ENCODE measurements at places on chromosomes 13 and 19. TPM values are rescaled to one million over a fixed set of nuclear protein-coding genes. Genes with fewer than 3 reads are reported as not detected.

The ZNF99 gene
- total RNA-seq = not detected

The ARHGEF1 gene
- 60.2 TPM for total RNA-seq

DNA sequence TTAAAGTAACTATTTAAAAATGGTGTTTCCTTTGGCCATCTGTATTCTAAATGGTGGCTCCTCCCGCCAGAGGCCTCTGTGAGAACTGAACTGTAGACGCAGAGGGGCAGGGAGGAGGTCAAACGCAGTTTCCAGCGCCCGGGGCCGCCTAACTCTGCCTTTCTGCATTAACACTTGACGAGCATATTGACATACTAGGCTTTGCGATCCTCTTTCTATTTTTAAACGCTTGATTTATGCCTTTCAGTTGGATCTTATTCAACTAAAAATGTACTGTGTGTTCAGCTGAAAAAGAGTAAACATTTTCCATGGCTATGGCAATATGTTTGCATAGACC, 74.7 kb downstream of the SPACA7 start:
- H3K36me3 ChIP-seq = no peaks in the 10 kb centered on the region
- H3K4me3 ChIP-seq = no peak overlapping the region
- H3K27me3 ChIP-seq = no peaks in the 10 kb centered on the region
- H3K27ac ChIP-seq = no peak overlapping the region
- H3K4me1 ChIP-seq = peaks cover 19% of the 10 kb centered on the region

GRCh38 chr19:38278751-38279150, 14.4 kb downstream of the SPINT2 start:
- no peaks in the 10 kb centered on the region for H3K27me3 ChIP-seq
- H3K27ac ChIP-seq = no peak overlapping the region
- H3K36me3 ChIP-seq = peaks cover 4% of the 10 kb centered on the region
- DNase-seq = no peak
- H3K4me3 ChIP-seq = no peak overlapping the region

DNA sequence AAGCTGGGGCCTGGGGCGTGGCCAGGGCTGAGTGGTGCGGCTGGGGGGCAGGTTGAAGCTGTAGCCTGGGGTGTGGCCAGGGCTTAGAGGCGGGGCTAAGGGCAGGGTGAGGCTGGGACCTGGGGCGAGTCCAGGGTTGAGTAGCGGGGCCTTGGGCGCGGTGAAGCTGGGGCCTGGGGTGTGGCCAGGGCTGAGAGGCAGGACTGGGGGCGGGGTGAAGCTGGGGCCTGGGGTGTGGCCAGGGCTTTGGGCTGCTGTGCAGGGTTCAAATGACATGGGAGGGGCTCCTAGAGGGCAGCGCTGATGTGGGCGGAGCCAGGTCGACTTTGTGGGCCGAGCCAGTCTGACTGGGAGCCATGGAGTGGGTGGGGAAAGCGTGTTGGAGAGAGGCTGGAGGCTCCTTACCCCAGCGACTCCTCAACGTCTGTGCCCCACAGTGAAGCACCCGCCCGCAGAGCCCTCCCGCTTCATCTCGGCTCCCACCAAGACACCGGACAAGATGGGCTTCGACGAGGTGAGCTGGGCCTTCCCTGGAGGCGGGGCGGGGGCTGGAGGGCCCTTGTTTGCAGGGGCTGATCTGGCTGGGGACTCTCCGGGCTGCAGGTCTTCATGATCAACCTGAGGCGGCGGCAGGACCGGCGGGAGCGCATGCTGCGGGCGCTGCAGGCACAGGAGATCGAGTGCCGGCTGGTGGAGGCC, 21.5 kb downstream of the COLGALT1 start:
- no peak overlapping the region for H3K27ac ChIP-seq
- H3K4me3 ChIP-seq = no peak overlapping the region
- H3K4me1 ChIP-seq = no peaks in the 10 kb centered on the region
- peaks cover 5% of the 10 kb centered on the region for H3K36me3 ChIP-seq
- no peaks in the 10 kb centered on the region for H3K27me3 ChIP-seq

The CDC34 gene
- total RNA-seq = 129 TPM

The CCDC194 gene
- 1.3 TPM for total RNA-seq

The LILRA1 gene
- not detected for total RNA-seq

DNA sequence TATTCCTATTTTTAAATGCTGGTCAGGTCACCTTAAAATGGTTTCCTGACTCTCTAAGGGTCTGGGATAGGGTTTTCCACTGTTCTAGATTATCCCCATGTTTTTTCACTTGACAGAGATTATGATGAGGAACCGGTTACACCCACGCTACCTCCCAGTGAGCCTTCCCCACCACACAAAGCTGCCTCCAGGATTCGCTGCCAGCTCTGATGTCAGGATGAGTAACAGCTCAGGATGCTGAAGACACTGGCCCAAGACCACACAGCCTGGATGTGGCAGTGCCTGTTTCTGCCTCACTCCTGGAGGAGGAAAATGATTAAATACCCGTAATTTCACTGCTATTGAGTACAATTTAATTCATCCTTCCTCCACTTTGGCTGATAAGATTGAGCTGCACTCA, 22.9 kb downstream of the ZNF114 start:
- H3K27me3 ChIP-seq = no peaks in the 10 kb centered on the region
- H3K4me3 ChIP-seq = no peak overlapping the region
- peaks cover 12% of the 10 kb centered on the region for H3K4me1 ChIP-seq

DNA sequence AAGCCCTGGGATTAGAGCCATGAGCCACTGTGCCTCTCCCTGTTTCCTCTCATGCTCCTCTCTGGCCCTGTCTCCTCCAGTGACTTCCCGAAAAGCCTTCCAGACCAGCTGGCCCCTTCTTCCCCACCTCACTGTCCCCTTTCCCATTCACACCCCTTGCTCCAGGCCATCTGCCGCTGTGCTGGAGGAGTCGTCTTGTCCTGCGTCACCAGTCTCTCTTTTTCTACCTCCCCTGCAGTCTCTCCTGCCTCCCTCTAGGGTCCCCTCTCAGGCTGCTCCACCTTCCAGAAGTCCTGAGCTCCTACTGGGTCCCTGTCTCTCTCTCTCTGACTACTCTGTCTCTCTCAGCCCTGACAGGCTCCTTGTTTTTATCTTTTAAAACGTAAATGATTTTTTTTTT, 5.3 kb upstream of the FFAR1 start:
- no peak for DNase-seq
- no peak overlapping the region for H3K27ac ChIP-seq
- no peaks in the 10 kb centered on the region for H3K27me3 ChIP-seq
- no peaks in the 10 kb centered on the region for H3K4me1 ChIP-seq
- H3K36me3 ChIP-seq = no peaks in the 10 kb centered on the region
- no peak overlapping the region for H3K4me3 ChIP-seq

DNA sequence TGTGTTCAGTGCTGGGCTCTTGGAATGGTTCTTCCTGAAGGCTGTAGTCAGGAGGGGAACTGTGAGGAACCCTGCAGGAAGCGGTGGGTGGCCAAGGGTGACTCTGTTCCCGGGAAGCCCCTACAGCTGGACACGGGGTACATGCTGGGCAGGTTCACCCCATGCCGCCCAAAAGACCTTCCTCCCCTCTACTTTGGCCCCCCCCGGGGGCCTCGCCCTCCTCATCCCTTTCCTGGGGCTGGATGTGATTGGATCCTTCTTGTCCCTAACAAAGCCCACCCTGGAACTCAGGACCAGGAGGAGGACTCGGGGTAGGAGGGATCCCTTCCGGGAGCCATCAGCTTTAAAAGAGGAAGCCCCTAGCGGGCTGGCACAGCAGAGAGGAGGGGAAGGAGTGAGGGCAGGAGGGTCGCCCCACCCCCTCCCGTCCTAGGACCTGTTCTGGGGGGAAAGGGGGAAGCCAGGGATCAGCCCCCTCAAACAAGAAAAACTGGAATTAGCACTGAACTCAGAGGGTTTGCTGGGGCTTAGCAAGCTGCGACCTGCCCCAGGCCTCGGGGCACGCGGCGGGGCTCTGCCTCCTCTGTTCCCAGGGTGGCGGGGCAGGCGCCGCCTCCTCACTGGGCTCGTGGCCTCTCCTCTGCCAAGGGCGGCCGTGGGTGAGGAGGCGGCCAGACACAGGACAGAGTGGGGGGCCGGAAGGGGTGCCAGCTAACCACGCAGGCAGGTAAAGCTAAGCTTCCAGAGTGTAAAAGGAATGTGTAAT, 4.0 kb downstream of the CEBPA start:
- peak overlapping the region; percentile 45 for H3K27ac ChIP-seq
- peaks cover 3% of the 10 kb centered on the region for H3K36me3 ChIP-seq
- peak; percentile 67 for DNase-seq
- no peak overlapping the region for H3K4me3 ChIP-seq

DNA sequence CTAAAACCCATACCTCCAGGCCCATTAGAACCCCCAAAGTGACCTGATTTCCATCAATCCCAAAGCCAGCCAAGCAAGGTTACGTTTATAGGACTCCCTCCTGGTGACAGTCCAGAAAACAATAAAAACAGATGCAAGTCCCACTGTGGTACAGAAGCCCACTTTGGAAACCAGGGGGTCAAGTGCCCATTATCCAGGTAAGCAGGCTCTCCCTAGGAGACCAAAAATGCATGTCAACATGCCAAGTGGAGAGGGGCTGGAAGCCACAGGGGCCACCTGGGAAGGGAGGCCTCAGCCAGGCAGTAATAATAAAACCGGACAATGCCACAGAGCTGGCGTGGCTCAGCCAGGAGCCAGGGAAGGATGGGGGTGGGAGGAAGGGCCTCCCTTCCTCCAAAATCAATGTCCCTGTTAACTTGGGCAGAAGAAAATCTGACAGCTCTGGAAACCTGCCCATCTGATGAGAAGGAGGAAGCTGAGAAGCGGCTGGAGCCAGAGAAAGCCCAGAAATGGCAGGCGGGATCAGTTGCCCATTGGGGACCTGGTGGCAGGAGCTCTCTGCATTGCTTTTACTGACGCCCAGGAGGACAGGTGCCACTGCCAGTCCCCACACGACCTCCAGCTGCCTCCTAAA, 160.4 kb downstream of the ZIC5 start:
- 0 out of 2 replicates have a peak, but pooled peaks cover 4% of the 10 kb centered on the region for H3K4me1 ChIP-seq
- H3K4me3 ChIP-seq = no peak overlapping the region
- DNase-seq = no peak

GRCh38 chr19:17751103-17751911, at the start of gene FCHO1:
Gene FCHO1, plus strand, starts transcription at chr19:17751477. Its CDS starts 3,688 bp downstream, at chr19:17755165.
- H3K36me3 ChIP-seq = no peaks in the 10 kb centered on the region
- no peaks in the 10 kb centered on the region for H3K27me3 ChIP-seq
- H3K4me3 ChIP-seq = no peak within 1 kb of the TSS
- H3K27ac ChIP-seq = no peak within 1 kb of the TSS
- no peaks in the 10 kb centered on the region for H3K4me1 ChIP-seq

The SWSAP1 gene
- 3.9 TPM for total RNA-seq

- no peaks in the 10 kb centered on the region for H3K36me3 ChIP-seq
- no peak overlapping the region for H3K4me3 ChIP-seq
- no peak for DNase-seq
- H3K27me3 ChIP-seq = no peaks in the 10 kb centered on the region
Observed at GRCh38 chr13:45821811-45822210, 29.7 kb downstream of the SIAH3 start.

The GDF15 gene
- total RNA-seq = 55.3 TPM

The FFAR3 gene
- total RNA-seq = not detected

The DKKL1 gene
- total RNA-seq = not detected

GRCh38 chr13:33933810-33934209, 115.9 kb downstream of the RFC3 start:
- no peaks in the 10 kb centered on the region for H3K27me3 ChIP-seq
- no peak overlapping the region for H3K4me3 ChIP-seq
- DNase-seq = no peak
- no peaks in the 10 kb centered on the region for H3K4me1 ChIP-seq
- H3K27ac ChIP-seq = no peak overlapping the region

DNA sequence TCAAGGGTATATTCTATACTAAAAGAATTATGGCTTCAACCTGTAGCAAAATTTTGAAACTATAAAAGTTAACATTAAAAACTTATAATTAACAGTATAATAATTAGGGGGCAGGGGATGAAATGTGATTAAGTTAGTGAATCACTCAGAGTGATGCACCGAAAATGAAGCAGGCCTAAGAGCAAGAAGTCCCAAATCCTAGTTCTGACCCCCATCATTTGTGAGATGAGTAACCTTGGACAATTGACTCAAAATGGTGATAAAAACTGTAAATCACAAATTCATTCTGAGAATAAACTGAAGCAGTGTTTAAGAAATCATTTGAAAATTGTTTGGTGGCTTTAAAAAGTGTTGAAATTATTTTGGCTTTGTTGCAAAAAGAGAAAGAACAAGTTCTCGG, 56.8 kb downstream of the KLF12 start:
- H3K27me3 ChIP-seq = no peaks in the 10 kb centered on the region
- no peak overlapping the region for H3K27ac ChIP-seq
- DNase-seq = no peak
- no peaks in the 10 kb centered on the region for H3K36me3 ChIP-seq
- H3K4me1 ChIP-seq = peaks cover 13% of the 10 kb centered on the region
- H3K4me3 ChIP-seq = no peak overlapping the region

The SHISA2 gene
- not detected for total RNA-seq

The PODNL1 gene
- 0.72 TPM for total RNA-seq

DNA sequence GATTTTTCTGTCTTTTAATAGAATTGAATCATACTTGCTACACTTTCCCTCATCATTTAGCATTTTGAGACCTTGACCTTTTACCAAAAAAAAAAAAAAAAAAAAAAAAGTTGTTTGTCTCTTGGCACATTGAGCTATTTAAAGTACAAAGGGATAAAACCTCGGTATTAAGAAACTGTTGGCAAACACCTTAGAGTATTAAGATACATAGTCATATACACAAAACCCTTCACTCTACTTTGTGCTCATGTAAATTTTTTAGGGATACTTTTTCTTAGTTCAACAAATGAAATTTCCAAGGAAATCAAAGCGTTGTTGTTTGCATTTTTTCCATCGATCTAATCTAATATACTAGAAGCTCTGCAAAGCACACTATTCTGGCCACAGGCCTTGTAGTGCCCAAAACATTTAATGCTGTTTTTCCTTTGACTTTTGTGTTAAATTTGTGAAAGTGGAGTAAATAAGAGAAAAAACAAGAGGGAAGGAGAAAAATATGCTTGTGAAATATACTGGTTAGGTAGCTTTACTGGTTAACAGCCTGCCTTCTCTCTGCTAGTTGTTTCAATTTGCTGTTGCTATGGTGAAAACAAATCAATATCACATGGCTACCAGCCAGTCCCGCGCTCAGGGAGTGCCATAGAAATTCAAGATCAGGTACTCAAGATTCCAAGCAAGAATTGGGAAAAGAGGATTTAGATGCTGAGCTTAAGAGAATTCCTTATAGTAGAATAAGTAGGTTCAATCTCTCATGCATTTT, 2.6 kb downstream of the MBNL2 start:
- H3K27me3 ChIP-seq = no peaks in the 10 kb centered on the region
- no peaks in the 10 kb centered on the region for H3K36me3 ChIP-seq
- H3K4me3 ChIP-seq = peak overlapping the region; percentile 51
- peaks cover 50% of the 10 kb centered on the region for H3K4me1 ChIP-seq
- DNase-seq = peak; percentile 29
- no peak overlapping the region for H3K27ac ChIP-seq

DNA sequence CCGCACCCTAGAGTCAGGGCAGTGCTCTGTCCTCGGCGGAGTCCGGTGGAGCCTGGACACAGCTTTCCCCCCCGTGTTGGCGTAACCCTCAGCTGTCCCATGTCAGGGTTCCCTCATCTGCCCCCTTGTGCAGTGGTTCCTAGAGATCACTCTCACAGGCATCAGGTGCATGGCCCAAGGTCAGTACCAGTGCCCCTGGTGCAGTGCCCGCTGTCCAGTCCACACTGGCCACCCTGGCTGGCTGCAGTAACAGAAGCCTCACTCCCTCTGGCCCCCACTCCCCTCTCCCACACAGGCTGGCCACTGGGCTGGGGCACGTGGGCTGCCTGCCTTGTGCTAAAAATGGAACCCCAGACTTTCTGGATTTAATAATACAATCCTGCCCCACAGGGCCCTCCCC, 49.6 kb upstream of the C1QTNF9B start:
- no peak overlapping the region for H3K27ac ChIP-seq
- no peaks in the 10 kb centered on the region for H3K4me1 ChIP-seq
- no peaks in the 10 kb centered on the region for H3K27me3 ChIP-seq
- H3K36me3 ChIP-seq = no peaks in the 10 kb centered on the region
- H3K4me3 ChIP-seq = no peak overlapping the region
- DNase-seq = no peak
